ENCODE measurements at places on chromosomes 13 and 19.

DNA sequence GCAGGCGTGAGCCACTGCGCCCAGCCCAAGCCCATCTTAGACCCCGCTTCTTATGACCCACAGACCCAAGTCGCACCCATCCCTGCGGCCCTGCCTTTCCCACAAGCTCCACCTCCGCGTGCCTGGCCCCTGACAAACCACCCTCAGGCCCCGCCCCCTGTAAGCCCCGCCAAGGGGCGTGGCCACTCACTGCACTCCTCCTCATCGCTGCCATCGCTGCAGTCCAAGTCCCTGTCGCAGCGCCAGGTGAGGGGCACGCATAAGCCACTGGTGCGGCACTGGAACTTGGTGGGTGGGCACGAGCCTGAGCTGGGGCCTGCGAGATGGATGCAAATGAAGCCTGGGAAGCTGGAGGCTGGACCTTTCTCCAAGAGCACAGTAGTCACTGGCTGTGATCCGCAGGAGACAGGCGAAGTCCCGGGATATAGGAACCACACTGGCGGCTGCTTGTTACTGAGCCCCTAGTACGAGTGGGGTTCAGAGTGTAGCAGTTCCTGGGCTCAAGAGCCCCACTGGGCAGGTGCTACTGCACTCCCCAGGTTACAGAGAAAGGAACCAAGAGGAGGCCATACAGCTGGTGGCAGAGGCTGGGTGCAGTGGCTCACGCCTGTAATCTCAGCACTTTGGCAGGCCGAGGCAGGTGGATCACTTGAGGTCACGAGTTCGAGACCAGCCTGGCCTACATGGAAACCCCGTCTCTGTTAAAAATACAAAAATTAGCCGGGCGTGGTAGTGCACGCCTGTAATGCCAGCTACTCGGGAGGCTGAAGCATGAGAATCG lies 3.1 kb downstream of the CD320 start:
- peak; percentile 62 for DNase-seq

DNA sequence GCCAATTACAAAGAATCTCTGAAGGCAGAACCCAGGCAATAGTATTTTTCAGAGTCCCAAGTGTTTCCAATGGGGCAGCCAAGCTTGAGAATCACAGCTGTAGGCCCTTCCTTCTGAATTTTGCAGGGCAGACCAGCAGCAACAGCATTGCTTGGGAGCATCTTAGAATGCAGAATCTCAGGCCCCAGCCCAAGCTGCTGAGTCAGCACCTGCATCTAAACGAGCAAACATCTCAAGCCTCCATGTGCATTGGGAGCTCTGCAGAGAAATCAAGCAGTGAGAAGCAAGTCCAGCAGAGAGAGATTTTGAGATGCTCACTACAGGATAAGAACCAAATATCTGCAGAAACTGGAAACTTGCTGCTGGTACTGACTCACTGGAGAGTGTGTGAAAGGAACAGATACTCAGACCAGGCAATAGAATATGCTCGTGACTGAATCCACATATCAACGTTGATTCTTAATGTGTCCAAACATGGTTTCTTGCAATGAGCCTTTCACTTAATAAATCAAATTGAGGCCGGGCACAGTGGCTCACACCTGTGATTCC lies 81.5 kb upstream of the TNFSF11 start:
- no peak for DNase-seq

DNA sequence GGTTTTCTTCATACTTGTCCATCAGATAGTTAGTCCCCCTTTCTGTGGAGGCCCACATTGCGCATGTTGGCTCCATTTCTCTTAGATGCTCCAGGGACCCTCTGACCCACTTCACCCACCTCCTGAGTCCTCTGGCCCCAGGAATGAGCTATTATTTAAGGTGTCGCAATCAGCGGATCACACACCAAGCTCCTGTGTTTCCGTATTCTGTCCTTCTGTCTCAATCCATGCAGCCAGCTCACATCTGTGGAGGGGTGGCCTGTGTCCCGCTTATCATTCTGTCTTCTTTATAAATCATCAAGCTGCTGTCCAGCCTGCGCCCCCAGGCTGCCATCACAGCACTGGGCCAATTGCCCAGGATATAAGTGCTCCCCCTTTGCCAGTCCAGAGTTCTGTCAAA lies 4.7 kb downstream of the ZNF230 start:
- DNase-seq, result no peak

DNA sequence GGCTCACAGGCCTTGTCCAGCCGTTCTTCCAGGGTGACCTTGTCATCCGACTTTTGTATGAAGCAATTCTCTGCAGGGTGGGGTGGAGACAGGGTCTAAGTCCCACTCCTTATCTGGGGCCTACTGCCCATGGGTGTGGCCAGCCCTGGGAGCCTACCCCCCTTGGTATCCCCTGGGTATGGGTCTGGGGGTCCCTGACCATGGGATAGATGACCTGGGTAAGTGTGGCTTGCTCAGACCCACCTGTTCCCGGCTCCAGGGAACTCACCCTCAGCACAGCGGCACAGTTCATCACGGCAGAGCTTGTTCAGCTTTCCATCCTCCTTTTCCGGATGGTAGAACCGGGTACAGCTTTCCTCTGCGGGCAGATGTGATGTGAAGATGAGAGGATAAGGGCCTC lies 9.2 kb upstream of the TNFSF14 start:
- no peak for DNase-seq

DNA sequence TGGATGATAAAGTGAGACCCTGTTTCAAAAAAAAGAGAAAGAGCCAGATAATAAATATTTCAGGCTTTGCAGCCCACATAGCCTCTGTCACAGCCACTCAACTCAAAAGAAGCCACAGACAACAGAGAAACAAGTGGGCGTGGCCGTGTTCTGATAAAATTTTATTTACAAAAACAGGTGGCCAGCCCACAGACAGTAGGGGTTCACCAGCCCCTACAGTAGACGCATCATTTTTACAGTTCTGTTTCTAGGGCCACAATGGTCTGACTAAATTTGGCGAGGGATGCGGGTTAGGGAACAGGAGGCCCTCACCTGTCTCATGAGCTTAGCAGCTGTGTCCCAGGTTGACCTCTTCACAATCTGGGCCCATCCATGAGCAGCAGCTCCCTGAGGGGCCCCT lies 59.5 kb downstream of the ARHGEF18 start:
- no peak for DNase-seq
